ENCODE measurements at places on chromosomes 11 and 22.

DNA sequence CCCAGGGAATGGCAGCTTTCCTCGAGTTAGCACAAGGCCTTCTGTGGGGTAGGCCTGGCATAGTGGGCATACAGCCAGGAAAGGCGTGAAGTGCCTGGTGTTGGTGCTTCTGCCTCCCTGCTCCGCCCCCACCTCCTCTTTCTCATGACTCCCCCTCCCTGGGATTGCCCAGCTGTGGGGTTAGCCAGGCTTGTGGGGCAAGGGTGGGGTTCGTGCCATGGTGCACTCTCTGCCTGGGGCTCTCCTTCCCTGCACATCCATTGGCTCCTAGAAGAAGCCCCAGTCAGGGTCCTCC, 236.8 kb upstream of the NCAM1 start:
- no peak for DNase-seq

DNA sequence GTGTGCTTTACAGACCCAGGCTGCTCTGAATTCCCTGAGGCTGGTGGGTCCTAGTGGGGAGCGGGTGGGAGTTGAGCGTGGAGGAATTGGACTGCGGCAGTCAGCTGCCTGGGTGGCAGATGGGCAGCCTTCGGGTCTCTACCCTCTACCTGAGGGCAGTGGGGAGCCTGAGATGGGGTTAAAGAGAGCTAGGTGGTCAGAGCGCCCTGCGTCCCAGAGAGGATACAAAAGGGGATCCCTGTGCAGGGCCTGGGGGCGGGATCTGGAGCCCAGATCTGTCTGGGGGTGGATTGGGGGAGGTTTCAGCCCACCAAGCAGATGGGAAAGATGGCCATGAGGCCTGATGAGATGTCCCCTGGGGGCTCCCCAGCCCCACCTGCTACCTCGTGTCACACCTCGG, 18.2 kb downstream of the KCTD17 start:
- no peak for DNase-seq

GRCh38 chr11:63804259-63804658, 9.0 kb upstream of the SPINDOC start:
- no peak for DNase-seq

DNA sequence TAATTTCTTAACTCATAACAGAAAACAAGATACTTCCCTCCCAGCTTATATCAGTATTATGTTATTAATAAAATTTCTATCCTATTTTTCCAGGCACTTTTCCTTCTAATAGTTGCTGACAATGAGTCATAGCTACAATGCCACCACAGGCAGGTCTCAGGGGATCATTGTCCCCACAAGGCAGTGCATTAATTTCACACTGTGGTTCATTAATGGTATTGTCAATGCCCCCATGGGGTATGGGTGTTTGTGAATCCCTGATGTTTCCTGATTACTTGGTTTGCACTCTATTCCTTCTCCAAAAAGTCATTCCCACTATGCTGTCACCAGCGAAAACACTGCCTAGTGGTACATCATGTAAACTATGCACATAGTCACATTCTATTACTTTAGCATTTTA, 345.5 kb upstream of the CTSC start:
- no peak for DNase-seq

GRCh38 chr11:24295360-24295759, 201.5 kb upstream of the LUZP2 start:
- no peak for DNase-seq
